ENCODE measurements at places on chromosomes 5 and 9.

- DNase-seq: no peak
Observed at GRCh38 chr5:60092671-60093422, 199.3 kb upstream of the PDE4D start.

GRCh38 chr5:174418809-174419539 is 305.4 kb upstream of the MSX2 start:
- no peak for DNase-seq

GRCh38 chr9:13614060-13614459 is 334.6 kb upstream of the MPDZ start:
- no peak for DNase-seq

DNA sequence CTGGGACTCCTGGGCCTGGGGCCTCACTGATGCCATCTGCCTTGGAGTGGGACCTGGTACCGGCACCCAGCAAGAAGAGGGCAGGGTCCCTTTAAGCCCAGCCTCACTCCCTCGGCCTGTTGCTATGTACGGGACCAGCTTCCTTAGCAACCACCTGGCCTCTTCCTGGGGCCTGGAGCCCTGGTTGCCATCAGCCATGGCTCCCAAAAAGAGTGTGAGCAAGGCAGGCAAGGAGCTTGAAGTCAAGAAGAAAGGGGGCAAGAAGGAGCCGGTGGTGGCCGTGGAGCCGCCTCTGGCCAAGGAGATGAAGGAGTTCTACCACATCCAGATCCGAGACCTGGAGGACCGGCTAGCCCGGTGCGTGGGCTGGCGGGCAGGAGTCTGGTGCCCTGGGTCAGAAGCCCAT is at the start of gene CFAP157:
Gene CFAP157, plus strand, starts transcription at position 153 of the 406 bp plus-strand sequence. Its CDS starts 44 bp downstream, at position 197.
- no peak for DNase-seq

- no peak for DNase-seq
Observed at GRCh38 chr5:35152733-35153132, 77.6 kb downstream of the PRLR start.

- no peak for DNase-seq
Observed at GRCh38 chr5:176631383-176632200, 1.1 kb downstream of the EIF4E1B start.

GRCh38 chr5:14810928-14811572 is 60.5 kb downstream of the ANKH start:
- DNase-seq: no peak

GRCh38 chr5:86880785-86881492 is 263.2 kb downstream of the COX7C start:
- no peak for DNase-seq

DNA sequence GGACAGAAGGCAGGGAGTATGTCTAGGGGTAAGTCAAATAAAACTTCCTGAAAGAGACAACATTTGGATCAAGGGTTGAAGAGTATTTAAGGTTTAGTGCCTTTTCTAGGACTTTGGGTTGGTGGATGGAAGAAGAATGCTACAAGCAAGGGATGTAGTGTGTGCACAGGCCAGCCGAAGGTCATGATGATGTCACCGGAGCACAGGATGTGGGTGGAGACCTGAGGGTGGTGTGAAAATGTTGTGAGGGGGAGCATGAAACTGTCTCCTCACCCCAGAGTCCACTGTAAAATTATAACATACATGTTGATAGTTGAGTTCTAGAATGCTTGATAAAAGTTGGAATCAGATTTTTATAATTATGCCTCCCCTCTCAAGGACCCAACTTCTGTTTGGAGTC is 553.3 kb upstream of the SGCD start:
- no peak for DNase-seq

DNA sequence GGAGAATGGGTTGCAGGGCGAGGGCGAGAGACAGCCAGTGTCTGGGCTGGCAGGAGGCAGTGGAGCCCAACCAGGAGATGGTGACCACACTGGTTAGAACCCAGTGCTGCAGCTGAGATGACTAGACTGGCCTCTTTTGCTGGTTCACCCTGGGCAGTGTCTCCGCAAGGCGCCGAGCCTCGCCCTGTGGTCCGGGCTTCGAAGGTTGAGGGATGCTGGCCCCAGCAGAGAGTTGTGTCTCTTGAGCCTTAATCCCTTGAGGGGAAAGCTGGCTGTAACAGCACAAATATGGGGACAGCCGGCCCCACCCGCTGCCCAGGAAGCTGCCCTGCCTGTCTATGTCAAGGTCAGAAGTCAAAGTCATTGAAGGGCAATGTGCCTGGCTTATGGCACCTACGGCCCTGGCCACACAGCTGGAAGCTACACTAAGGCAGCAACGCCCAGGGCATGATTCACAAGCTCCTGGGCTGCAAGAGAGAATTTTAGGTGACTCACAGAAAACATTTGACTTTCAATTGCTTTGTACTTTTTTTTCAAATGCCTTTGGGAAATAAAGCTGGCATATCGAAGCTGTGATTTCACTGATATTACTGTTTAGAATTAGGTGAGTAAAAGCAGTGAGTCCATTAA is 33.3 kb downstream of the NKX2-5 start:
- no peak for DNase-seq

DNA sequence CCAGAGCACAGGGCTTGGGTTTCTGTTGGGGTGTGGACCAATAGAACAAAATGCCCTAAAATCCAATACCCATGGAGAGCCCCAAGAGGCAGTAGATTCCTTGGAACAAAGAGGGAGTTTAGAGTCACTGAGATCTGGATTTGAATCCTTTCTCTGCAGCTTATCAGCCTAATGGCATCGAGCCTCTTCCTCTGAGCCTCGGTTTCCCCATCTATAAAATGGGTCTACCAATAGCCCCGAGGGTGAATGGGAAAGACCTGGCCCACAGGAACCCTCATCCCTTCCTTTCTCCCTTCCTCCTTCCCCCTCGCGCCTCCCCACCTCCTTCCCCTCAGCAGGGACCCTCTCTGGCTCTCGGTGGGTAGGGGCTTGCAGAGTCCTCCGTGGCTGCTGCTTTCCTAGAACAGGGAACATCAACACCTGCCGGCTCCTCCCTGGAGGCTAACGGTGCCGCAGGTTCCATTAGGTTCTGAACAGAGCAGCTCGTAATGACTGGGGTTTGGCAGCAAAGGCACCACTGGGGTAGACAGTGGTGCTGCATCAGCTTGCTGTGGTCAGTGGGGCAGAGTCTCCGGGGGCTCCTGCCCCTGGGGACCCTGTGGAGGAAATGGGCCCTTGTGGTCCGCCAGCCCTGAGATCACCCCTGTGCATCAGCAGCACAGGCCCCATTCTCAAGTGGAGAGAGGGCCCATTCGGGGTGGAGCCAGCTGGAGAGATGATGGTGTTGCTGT is 40.3 kb downstream of the NEK6 start:
- DNase-seq: no peak

DNA sequence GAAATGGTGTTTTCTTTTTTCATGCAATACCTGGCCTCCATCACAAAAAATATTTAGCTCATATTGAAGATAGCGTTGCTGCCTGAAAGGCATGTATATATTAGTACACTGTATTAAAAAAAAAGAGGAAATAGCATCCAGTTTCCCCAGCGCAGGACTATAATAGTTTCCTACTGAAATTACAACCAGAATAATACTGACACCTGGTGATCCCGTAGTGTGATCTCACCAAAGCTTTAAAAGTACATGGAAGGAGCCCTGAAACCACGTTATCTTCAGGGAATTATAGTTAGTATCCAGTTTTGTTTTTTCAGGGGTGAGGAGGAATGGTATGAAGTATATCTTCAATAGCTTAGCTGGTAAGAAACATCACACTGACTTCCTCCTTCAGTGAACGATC is 264.9 kb downstream of the CD180 start:
- no peak for DNase-seq

DNA sequence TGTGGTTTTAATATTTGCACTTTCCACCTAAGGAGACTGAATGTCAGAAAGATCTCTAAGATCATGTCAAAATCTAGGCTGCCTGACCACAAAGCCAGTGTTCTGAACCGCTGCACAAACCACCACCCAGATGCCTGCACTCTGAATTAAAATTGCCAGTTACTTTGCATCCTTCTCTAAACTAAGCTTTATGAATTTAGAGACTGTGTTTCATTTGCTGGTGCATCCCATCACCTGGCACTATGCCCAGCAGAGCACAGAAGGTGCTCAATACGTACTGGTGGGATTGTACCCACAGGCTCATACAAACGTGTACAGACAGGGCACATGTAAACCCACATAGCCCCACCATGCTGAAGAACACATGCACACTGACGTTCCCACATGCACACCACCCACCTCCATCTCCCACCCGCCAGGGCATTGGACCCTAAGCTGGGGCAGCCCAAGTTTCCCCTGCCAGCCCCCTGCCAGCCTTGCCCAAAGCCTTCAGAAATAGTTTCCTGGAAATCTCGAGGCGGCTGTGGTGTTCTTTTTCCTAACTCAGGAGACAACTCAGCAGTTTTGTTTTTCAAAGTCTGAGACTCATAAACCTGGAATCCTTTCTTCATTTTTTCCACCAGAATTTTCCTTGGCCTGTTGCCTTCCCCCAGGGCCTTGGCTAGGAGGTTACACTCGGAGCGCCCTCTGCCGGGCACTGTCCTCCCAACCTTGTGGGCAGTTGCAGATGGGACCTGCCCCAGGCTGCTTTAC is 9.6 kb upstream of the TRAF1 start:
- peak; percentile 78 for DNase-seq

- no peak for DNase-seq
Observed at GRCh38 chr5:102889033-102889432, 133.9 kb downstream of the PAM start.

DNA sequence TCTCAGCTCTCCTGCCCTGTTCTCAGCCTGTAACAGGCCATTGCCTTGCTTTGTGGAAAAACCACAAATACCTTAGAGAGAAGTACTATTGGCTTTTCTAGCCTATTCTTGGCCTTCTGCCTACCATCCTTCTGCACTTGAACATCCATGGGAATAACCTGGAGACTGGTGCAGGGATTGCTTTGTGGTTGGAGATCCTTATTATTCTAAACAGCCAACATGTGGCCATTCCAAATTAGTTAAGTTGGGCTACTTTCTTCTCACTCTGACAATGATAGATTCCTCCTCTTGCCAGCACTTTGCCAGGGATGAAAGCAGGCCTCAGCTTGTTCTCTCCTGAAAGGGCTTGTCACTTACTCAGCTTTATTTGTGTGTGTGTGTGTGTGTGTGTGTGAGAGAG is 240.4 kb downstream of the GLIS3 start:
- DNase-seq: no peak

DNA sequence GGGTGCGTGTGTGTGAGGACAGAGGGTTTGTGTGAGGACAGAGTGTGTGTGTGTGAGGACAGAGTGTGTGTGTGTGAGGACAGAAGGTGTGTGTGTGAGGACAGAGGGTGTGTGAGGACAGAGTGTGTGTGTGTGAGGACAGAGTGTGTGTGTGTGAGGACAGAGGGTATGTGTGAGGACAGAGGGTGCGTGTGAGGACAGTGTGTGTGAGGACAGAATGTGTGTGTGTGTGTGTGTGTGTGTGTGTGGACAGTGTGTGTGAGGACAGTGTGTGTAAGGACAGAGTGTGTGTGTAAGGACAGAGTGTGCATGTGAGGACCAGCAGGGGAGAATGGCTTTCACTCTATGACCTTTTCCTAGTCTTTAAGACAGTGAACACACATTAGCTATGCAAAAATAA is 63.1 kb upstream of the UBAC1 start:
- DNase-seq: no peak

GRCh38 chr9:107068581-107068980 is 205.6 kb downstream of the ZNF462 start:
- DNase-seq: no peak

GRCh38 chr9:37239224-37239859 is 119.0 kb downstream of the ZCCHC7 start:
- DNase-seq: no peak

GRCh38 chr5:139745800-139746690 is 49.6 kb upstream of the PSD2 start:
- no peak for DNase-seq

DNA sequence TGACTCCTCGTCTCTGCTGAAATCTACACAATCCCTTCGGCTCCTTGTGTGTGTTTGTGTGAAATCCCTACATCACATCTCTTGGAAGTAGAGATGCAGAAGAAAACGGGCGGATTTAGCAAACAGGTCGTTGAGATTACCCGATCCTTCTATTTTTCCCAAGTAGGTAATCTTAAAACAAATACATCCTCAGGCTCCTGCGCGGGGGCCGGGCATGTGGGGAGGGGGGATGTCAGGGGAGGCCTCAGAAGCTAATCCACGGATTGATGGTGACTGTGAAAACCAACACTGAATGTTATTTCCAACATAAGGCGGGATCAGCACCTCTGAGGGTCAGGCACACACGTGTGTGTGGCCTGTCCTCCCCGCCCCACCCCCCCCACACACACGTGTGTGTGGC is 137.8 kb downstream of the ROR2 start:
- no peak for DNase-seq
